ENCODE measurements at places on chromosomes 2 and 18.

GRCh38 chr2:226782092-226782713 lies 17.4 kb downstream of the IRS1 start:
- DNase-seq = peak; percentile 55

DNA sequence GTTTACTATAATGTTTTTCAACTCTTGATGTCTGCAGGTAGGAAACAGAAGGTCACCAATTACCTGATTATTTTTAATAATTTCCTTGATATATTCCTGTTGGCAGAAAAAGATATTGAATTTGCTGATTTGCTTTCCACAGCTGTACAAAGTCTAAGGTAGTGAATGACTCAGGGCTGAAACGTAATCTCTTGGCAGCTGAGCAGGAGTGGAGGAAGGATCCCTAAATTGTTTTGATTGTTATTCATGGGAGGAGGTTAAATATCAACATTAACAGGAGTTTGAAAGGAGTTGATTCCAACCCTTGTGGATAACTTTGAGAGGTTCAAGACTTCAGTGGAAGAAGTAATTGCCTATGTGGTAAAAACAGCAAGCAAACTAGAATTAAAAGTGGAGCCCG lies 345.2 kb upstream of the SLC8A1 start:
- DNase-seq = no peak

DNA sequence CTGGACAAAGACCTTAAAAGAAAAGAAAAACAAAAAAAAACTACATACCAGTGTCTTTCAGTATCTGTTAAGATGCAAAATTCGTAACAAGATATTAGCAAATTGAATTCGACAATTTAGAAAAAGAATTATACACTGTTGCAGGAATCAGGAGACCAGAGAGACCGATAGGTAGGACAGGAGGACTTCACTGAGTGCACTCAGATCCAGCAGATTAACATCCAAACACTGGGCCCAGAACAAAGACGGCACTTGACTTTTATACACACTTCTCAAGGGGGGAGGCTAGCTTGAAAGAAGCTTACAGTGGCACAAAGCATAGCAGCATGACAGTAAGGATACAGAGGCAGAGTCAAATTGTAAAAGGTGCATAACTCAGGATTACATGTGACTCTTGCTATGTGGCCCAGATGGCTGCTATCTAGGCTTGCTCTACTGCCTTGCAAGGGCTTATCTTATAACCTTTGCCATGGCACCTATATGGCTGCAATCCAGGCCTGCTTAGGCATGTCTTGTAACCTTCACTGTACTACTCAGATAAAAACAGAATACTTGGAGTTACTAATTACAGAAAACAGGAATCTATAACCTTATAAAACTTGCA lies 507.3 kb upstream of the LRRTM4 start:
- DNase-seq = no peak

DNA sequence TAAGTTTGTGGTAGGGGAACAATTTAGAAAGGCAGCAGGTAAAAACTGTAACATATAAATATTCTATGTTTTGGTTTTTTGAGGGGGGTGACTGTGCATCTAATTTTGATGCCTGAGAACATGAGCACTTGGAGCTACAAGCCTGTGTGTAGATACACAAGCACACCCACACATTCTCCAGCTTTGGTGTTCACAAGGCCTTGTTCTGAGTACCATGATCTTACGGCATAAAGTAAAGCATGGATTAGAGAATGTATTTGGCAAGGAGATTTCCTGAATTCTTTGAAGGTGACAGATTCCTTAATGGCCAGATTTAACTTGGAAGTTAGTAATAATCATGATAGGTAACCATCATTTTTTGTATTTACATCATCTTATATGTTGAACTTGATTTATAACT lies 42.7 kb downstream of the MAP3K20 start:
- DNase-seq = no peak

DNA sequence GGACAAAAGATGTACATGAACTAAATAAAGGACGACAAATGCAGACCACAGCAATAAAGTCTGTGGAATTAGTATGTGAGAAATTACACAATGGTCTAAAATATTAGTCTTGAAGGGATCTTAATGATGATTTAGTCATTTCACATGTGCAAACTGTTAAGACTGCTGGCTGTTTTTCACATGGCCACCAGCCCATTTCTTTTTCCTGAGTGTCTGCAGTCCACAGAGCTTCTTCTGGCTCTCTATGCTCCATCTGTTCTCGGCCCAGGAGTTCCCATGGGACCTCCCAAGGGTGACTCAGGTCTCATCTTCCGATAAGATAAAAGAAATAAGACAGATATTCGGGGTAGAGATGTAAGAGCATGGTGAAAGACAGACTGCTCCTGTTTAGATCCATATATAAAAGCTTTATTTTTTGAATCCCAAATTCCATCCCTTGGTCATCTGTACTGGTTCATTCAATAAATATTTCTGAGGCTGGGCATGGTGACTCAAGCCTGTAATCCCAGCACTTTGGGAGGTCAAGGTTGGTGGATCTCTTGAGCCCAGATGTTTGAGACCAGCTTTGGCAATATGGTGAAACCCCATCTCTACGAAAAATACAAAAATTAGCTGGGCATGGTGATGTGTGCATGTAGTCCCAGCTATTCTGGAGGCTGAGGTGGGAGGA lies 20.1 kb downstream of the IL1RL1 start:
- DNase-seq = no peak

DNA sequence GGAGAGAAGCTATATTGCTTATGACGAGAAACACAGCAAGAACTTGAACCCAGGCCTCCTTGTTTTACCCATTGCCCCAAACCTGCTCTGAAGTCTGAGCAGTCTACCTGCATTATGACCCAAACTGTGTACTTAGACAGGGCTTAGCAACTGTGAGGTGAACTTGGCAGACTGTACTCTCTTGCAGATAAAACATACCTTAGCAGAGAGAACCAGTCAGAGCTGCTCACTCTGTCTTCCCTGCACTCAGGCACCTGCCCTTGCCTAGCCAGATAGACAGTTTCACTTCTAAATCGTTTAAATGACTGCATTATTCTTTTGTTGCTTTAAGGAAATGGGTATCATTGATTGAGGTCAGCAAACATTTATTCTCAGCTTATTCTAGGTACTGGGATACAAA lies 20.3 kb downstream of the ITPRID2 start:
- DNase-seq = no peak

GRCh38 chr2:239098288-239098970 lies 250.5 kb downstream of the TWIST2 start:
- peak; percentile 42 for DNase-seq

DNA sequence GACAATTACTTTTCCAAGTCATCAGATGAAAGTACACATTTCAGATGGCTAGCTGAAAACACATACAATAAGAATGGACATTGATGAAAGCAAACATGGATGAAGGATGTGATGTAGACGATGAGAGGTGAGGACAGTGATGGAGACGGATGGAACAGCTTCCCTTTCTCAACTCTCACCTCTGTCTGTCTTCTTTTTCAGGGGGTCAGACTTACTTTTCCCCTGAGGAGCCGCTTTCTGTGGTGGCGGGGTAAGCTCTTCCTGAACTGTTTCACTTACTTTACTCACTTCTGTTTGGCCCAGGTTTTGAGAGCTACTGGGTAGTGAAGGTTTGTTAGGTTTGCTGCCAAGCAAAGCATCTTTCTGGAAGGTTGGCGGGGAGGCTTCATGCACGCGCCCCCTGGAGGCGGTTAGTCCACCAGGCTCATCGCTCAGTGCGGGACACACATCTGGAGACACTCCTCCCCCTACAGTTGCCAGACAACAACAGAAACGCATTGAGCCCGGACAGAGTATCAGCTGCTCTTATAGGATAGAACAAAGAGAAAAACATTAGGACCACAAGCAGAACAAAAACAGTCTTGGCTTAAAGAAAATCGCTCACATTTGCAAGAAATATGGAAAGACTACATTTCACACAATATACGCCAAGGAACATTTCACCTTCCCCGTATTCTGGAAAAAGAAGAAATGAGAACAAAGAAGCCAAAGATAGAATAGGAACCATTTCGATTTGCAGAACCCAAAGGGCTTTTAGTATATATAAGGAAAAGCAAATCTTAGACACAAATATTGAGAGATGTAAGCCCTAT lies 90.5 kb downstream of the MYOM1 start:
- DNase-seq = peak; percentile 79

DNA sequence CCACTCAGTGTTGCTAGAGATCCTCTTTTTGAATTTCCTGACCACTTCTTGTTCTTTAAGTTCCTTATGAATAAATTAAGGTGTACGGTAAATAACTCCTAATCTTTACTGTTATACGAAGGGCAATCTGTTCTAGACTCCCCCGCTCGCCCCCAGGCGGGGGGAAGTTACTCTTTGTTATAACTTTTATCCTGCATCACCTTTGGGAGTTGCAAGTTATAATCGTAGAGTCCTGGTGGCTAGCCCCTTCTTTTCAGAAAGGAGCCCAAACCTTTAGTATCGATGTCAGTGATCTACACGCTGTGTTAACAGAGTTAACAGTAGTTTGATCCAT lies 652 bp downstream of the GCA start:
- DNase-seq = no peak

- no peak for DNase-seq
Observed at GRCh38 chr2:75303227-75303626, 103.9 kb upstream of the TACR1 start.

DNA sequence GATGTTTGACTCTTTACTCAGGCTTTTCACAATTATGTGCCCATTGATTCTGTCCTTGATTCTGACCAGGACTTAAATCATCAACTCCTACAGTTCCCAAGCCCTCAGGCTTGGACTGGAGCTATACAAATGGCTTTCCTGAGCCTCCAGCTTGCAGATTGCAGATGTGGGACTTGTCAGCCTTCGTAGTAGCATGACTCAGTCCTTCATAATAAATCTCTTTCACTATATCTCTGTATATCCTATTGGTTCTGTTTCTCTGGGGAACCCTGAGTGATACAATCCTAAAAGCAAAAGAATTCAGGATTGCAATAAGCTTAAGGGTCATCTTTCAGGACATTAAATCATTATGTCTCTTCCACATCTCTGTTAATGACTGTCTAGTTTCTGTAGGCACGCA lies 356.6 kb downstream of the RIT2 start:
- peak; percentile 1 for DNase-seq

DNA sequence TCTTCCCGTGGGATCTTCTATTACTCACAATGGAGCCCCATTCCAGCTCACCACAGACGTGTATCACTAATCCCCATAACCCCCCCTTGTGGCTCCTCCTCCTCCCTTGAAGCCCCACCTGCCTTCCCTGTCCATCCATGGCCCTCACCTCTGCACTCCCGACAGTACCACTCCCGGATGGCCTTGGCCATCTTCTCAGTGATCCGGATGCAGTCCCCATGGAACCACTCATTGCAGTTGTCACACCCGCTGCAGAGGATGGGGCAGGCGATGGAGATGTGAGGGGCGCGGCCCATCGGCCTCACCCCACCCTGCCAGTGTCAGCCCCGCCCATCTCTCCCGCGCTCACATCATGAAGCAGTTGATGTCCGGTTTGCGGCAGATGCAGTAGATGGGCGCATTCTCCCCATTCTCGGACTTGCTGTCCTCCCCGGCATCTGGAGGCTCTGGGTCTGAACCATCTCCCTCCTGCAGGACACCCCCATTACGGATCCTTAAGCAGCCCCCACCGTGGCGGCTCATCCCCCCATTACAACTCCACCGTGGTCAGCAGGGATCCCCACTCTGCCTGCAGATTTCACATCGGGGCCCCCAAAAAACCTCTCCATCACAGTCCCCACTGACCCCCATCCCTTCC lies 983 bp downstream of the CXXC1 start:
- DNase-seq = no peak

- DNase-seq = no peak
Observed at GRCh38 chr2:9745153-9745899, 97.9 kb upstream of the TAF1B start.

- DNase-seq = no peak
Observed at GRCh38 chr2:217847115-217847514, 155.7 kb downstream of the TNS1 start.

DNA sequence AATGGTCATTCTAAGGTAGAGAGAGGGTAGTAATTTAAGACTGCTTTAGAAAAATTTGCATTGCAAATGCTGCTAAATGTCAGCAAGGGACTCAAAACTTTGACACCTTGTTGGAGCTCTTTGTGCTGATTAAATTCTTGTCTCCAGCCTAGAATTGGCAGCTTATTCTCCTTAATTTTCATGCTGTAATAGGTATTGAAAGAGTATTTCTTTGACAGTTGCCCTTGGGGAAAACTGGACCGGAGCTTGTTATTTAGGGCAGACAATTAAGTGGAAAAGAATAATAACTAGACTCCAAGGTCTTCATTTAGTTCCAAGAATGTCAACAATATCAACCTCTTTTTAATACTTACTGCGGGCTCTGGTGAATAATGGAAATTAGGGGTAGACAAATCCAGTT lies 264.0 kb downstream of the TPGS2 start:
- DNase-seq = no peak

DNA sequence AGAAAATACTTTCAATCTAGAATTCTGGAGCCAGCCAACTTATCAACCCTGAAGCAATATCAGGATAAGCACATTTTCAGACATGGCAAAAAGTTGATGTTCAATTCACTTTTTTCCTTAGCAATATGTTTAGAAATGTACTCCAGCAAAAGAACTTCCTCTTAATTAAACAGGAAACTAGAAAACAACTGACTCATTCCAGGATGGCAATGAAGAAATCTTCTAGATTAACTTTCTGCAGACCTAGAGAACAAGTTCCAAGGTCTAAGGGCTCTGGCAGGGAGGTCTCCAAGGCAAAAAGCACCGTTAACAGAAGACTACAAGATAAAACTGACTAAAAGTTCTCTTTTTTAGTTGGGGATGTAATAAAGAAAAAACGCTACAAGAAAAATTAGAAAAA lies 69.2 kb upstream of the VWC2L start:
- peak; percentile 50 for DNase-seq

- no peak for DNase-seq
Observed at GRCh38 chr2:222968550-222969155, 83.3 kb upstream of the KCNE4 start.

GRCh38 chr2:200279857-200280256 lies 26.6 kb upstream of the SPATS2L start:
- no peak for DNase-seq

DNA sequence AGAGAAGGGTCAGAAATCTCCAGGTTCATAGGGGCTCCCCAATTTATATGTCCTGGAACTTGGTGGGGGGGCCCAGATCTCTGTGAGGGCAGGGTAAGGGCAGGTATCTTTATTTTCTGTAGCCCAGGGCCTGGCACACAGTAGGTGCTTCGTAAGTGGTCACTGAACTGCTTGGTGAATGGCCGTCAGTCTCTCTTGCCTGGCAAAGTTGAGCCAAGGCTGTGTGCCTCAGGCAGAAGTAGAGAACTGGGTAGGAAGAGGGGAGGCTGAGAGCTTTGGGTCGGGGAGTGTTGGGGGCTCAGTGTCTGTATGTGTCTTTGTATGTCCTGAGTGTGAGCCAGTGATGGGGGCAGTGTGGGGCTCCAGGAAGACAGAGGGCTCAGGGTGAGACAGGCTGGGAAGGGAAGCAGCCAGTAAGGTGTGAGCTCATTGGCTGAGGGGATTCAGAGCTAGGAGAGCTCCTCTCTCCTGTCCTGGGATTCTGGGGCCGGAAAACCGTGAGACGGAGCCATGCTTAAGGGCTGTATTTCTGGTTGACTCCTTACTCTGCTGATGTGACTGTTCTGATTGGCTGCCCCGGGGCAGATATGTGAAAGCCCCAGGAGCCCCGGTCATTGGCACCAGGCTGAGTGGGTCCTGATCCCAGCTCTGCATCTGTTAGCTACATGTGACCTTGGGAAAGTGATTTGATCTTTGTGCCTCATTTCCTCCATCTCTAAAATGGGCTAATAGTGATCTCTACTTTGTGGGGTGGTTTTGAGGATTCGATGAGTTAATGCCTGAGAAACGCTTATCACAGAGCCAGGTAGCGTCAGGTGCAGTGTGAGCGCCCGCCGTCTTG lies 30.3 kb downstream of the STEAP3 start:
- no peak for DNase-seq
